ENCODE measurements at places on chromosomes 3 and 15. TPM values are rescaled to one million over a fixed set of nuclear protein-coding genes. Genes with fewer than 3 reads are reported as not detected.
A peak's percentile ranks its signal among the peaks of the same experiment; 100 is the strongest.

DNA sequence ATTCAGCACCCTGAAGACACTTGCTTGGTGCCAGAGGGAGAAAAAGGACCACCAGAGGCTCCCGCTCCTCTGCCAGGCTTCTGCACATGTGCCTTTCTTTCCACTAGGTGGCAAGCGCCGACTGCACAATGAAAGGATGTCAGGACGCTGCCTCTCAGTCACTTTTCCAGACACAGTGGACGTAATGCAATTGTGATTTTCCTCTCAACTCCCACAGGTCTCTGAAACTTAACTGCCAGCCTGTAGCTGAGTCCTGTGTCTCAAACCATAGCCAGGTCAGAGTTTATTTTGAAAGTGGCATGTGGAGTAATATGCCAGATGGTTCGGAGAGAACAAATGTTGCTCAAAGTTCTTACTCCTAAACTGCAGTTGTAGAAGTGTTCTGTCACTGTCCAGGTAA, 162.9 kb downstream of the ITPR1 start:
- peak; percentile 47 for DNase-seq

GRCh38 chr3:23129817-23130216, 73.3 kb upstream of the UBE2E2 start:
- peak; percentile 33 for DNase-seq

DNA sequence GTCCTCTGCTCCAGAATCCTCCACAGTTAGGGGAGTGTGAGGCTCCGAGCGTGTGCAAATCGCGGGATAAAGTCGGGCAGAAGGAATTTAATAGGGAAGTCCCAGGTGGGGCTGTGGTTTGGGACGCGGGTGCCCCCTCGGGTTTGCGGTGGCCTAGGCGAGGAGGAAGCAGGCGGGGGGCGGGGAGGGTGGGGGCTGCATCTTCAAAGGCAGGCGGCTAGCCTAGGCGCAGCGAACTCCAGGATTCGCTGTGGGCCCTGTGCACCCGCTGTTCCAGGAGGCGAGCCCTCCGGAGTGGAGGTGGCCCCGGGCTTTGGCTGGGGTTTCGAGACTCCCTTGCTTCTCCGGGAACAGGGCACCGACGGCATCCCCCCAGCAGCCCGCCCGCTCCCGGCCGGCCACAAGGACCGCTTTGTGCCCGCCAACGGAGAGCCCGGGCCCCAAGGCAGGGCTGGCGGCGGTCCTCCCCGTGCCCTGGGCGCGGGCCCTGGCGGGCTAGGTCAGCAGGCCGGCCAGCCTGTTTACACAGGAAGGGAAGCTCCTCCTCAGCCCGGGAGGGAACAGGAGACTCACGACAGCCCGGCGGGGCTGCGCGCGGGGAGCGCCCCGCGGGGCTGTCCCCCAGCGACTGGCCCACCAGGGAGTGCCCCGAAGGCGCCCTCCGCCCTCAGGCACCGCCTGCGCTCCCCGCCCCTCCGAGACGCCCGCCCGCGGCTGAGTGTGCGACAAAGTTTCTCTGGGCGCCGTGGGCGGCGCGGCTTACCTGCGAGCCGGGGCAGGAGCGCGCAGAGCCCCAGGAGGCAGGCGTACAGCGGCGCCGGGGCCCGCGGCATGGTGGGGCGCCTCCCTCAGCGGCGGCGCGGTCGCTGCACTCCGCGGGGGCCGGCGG, 753 bp downstream of the ITGB5 start:
- no peak for DNase-seq

DNA sequence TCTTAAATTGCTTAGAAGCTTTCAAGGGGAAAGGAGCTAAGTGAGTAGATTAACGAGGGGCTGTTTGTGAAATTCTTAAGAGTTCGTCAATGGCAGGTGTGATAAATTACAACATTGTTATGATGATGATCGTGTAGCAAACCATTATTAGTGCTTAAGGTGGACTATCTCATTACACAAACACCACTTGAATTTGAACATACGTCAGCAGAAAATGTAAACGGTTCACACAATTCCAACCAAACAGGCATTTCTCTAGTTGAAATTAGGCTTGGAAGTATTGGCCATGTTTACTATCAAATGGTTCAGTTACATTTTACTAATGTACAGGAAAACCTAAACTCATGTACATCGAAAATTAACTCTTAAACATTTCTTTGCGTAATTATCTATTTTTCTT, 102.8 kb downstream of the PYDC2 start:
- DNase-seq: no peak

DNA sequence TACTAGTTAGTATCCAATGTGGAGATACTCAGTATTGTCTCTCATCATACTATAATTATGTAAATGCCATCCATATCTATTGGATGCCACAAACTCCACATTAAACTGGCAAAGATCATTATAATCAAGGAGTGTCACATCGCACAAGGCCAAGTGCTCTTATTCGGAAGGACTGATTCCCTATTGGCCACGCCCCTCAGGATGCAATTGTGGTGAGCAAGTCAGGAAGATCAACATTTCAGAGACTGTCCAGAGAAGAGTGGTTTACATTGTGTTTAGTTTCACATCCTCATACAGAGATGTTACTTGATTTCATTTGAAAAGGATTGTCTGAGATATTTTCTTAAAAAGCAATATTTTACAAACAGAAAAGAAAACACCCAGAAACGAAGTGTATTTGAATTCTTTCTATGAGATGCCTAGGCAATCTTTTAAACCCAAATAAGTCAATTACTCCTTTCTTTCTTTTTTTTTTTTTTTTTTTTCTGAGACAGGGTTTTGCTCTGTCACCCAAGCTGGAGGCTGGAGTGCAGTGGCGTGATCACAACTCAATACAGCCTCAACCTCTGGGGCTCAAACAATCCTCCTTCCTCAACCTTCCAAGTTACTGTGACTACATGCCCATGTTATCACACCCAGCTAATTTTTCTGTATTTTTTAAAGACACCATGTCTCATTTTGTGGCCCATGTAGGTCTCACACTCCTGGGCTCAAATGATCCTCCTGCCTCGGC, 369.1 kb downstream of the RBMS3 start:
- no peak for DNase-seq

UBR1 gene
- 38.7 TPM for total RNA-seq

SERPINI2 gene
- not detected for total RNA-seq

Data from skin of body (tissue), 3 donors.